ENCODE measurements at places on chromosomes 4 and X.
A peak's percentile ranks its signal among the peaks of the same experiment; 100 is the strongest.

GRCh38 chrX:120474085-120474484, 5.0 kb upstream of the LAMP2 start:
- no peak for DNase-seq

DNA sequence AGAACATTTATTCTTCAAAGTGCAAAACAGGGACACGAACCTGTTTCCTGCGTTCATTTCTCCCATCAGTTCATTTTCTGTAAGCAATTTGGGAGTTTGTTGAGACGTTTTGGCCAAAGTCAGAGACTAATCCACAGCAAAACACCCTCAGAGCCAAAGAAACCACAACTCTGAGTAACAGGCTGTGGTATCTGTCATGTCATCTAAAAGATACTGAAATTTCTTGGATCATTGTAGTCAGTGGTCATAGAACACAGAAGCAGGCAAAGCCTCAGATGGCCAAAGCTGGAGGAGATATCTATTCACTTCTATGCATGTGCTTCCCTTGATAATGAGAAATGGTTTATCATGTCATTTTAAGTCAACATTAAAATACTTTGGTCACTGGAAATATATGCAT, 485.6 kb upstream of the GALNT7 start:
- DNase-seq, result no peak

GRCh38 chr4:155179216-155179615, 29.2 kb upstream of the NPY2R start:
- DNase-seq, result no peak

- peak; percentile 38 for DNase-seq
Measured at GRCh38 chr4:107736924-107737448, 17.0 kb upstream of the PAPSS1 start.

GRCh38 chrX:136028383-136028984, 43.2 kb downstream of the SLC9A6 start:
- no peak for DNase-seq

GRCh38 chr4:14218641-14219040, 591.1 kb upstream of the BOD1L1 start:
- no peak for DNase-seq

- no peak for DNase-seq
Measured at GRCh38 chr4:8349664-8350236, 80.2 kb downstream of the HTRA3 start.

- no peak for DNase-seq
Measured at GRCh38 chr4:175419236-175419718, 392.8 kb downstream of the GPM6A start.

- DNase-seq, result no peak
Measured at GRCh38 chr4:145446184-145446583, 35.5 kb upstream of the SMAD1 start.

DNA sequence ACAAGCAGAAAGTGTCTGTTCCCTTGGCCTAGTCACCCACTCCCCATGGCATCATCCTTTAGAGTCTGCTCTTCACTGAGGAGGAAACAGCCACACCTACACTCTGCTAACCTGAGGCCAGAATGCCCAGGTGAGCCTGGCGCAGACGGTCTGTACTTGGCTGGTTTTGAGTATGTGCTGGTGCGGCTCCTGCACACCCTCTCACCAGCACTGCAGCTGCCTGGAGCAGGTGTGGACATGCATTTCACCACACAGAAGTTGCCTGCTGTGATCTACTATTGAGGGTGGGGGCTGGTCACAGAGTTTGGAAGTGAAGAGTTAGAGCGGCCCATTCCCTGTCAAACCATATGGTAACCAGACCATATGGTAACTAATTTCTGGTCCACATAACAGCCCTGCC, 39.5 kb downstream of the KANTR start:
- DNase-seq, result no peak

GRCh38 chrX:65668377-65669310, 1.2 kb downstream of the MSN start:
- DNase-seq, result peak; percentile 34

GRCh38 chrX:24231131-24231540, 81.6 kb downstream of the ZFX start:
- DNase-seq, result no peak

DNA sequence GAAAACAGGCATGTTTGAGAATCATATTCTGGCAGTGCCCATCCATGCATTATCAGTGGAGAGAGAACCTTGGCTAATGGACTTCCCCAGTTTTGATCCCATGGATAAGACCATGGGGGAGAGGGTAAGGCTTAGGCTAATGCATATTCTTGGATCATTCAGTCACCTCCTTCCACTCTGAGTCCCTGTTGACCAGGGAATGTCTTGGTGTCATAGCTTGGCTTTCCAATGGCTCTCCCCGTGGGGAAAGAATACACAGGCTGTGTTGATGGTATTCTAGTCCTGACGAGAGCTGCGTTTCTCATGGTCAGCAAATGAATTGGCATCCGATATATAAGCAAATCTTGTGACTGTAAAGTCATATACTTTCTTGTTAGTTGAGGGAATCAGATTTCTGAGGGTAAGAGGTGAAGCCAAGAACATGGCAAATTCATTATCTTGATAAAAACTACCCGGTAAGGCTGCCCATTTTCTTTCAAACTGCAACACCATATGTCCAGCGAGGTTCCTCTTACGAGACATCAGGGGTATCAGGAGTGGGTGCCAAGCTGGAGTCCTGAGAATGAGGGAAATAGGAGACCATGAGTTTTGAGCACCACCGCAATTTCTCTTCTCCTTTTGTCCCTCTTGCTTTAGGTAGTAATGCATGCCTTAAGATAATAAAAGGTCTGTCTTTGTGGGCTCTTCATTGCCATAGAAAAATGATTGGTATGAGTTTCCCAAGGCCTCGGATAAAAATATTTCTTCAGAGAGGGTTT, 18.0 kb downstream of the RHOH start:
- no peak for DNase-seq

- DNase-seq, result no peak
Measured at GRCh38 chr4:13478707-13479106, 5.4 kb downstream of the RAB28 start.

GRCh38 chr4:124433500-124433899, 279.0 kb downstream of the ANKRD50 start:
- no peak for DNase-seq

GRCh38 chr4:69781458-69782418, 21.3 kb upstream of the SULT1B1 start:
- DNase-seq, result no peak

DNA sequence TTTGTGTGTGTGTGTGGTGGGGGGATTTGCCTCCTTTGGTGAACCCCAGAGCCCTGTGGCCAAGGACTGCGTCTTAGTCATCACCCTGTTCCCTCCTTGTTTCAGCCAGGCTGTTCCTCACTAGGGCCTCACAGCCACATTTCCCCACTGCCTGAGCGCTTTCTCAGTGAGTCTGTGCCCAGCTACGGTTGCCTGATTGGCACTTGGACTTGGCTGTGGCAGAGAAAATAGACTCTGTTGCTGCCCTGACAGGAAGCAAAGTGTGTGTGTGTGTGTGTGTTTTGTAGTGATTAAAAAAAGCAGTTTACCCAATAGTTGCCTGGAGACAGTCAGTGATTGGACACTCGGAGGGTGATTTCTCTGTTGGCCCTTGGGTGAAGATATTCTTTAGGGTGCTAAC, 113.0 kb downstream of the UCHL1 start:
- no peak for DNase-seq

- no peak for DNase-seq
Measured at GRCh38 chr4:104751468-104751867, 256.8 kb upstream of the CXXC4 start.

GRCh38 chr4:176838601-176839433, 46.1 kb upstream of the VEGFC start:
- DNase-seq, result no peak

Measured in stimulated activated CD4-positive, alpha-beta T cell treated with anti-CD3 and anti-CD28 coated beads, TNF-alpha, amount 100 ng/mL, for 48 hours (primary cell).